Adipocyte (in vitro differentiated cells): ENCODE measurements at places on chromosomes 5 and 9.

- DNase-seq: no peak
These were observed 904.5 kb downstream of the NR2F1-AS1 start for GRCh38 chr5:92676215-92677165.

GRCh38 chr9:130276121-130276520 lies 10.6 kb downstream of the HMCN2 start:
- DNase-seq: no peak

DNA sequence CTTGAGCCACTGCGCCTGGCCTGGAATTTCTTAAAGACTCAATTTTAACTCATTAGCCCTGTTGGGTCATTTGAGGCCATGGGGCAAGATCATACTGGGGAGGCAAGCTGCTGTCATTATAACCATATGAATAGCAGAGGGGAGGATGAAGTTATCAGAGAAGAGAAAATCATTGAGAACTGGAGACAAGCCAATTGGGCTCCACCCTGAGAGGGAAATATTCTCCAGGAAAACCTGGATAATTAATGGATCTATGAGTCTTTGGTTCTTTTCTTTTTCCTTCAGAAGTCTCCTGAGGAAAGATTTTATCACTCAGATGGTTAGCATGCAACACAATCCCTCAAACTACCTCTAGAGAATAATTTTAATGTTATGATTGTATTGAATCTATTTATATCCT lies 569.6 kb upstream of the TUSC1 start:
- no peak for DNase-seq

- no peak for DNase-seq
These were observed 91.6 kb downstream of the ZNF462 start for GRCh38 chr9:106954558-106954957.

DNA sequence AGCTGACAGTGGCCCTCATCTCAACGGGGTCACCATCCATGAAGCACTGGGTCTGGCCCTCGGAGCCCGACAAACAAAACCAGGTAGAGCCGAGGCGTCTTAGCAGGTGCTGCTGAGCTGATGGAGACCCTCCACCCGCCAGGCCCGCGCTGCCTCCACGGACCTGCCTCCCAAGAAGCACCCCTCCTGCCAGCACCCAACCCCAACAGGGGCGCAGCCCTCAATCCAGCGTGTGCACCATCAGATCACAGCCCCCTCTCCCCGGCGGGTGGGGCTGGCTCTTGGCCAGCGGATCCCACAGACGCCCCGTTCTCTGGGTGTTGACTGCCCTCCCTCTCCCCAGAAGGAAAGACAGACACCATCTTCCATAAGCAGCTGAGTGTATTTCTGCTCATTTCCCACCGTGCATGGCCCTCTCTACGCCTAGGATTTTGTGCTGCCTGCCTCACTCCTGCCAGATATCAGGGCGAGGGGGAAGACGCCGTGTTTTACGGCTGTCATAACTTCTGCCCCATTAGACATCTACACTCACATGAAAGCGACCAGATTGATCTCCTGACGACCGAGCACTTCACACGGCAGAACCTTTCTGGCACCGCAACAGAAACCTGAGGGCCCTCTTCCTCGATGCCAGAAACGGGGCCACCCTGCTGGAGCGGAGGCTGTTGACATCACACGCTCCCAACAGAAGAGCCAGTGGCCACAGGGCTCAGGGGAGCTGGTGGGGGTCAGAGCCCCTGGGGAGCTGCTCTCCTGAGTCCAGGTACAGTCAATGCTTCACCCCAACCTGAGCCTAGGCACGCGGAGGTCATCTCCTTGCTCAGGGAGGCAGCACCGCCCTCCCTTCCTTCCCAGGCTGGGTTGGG lies 12.4 kb downstream of the NACC2 start:
- no peak for DNase-seq

- no peak for DNase-seq
These were observed 342.0 kb downstream of the MLLT3 start for GRCh38 chr9:20280330-20280729.

DNA sequence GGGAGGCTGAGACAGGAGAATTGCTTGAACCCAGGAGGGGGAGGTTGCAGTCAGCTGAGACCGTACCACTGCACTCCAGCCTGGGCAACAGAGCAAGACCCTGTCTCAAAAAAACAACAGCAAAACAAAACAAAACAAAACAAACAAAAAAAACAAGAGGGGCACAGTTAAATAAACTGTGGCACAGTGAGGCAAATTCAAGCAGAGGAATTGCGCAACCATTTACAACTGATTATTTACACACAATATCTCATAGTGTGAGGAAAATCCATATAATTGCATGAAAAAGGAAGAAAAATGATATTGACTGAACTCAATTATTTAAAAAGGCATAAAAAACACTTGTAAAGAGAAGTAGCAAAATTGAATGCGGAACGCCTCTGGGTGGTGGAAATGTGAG lies 161.5 kb downstream of the CRB2 start:
- DNase-seq: peak; percentile 49

DNA sequence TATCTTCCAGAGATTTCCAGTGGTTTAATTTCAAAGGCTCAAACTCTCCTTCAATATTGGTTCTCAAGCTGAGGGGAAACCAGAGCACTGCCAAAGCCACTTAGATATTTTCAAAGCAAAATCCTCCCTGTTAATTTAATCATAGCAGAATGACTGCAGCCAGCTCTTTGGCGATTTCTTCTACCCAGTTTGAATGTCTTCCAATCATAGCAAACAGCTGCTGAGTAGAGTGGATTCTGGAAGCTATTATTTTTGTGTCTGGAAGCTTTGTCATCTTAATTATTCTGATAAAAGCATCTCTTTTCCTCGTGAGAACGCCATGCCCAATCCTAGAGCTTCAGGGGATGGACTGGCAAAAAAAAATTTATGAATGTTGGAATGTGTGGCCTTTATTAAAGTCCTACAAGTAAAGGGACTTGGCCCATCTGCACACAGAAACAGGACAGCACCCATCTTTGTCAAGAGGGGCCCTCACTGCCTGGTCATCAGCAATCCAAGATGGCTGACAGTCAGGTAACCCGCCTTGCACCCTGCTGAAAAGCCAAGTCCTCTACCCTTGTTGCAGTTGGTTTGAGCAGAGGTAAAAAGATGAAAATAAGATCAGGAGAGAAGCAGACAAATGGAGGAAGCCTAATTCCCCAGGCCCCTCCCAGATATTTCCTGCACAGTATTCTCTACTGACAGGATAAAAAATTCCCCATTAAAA lies 125.1 kb downstream of the SUSD1 start:
- DNase-seq: peak; percentile 63

DNA sequence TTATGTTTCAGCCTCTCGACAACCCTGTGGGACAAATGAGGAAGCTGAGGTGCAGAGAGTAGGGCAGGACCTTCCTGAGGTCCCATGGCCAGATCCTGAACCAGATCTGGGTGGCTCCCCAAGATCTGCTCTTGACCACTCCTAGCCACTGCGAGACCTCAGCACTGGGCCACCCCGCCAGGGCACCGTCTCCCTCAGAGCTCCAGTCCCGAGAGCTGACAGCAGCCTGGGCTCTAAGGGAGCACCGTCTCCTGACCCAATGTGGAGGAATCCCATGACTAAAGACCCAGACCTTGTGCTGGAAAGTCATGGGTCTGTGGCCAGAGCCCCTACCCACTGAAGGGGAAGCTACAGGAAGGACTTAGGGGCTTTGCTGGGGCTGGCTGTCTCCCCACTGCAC lies 4.5 kb upstream of the LMX1B start:
- DNase-seq: no peak

DNA sequence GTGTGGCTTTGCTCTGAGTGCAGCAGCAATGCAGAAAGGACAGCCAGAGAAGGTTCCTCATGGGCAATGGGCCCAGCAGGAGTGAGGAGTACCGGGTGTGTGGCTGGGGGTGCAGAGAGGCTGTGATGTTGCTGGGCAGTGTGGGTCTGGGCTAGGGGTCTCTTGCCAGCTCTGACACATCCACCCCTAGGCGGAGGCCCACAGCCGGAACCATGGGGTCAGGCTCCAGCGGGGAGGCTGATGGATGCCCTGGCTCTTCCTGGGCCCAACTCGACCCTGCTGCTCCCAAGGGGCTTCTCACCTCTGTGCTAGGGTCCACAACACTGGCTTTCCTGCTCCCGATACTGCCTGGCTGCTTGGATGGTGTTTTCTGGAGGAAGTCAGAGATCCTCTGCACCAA lies 19.9 kb downstream of the TBC1D9B start:
- DNase-seq: no peak

- DNase-seq: no peak
These were observed 56.1 kb downstream of the KIAA1958 start for GRCh38 chr9:112542593-112543292.

DNA sequence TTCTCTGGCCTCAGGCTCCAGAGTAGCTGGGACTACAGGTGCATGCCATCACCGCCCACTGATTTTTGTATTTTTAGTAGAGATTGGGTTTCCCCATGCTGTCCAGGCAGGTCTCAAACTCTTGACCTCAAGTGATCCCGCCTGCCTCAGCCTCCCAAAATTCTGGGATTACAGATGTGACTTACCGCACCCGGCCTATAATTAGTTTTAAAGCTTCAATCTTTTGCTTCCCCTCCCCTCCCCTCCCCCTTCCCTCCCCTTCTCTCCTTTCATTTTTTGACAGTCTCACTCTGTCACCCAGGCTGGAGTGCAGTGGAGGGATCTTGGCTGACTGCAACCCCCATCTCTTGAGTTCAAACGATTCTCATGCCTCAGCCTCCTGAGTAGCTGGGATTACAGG lies 433.3 kb upstream of the EDIL3 start:
- DNase-seq: no peak

DNA sequence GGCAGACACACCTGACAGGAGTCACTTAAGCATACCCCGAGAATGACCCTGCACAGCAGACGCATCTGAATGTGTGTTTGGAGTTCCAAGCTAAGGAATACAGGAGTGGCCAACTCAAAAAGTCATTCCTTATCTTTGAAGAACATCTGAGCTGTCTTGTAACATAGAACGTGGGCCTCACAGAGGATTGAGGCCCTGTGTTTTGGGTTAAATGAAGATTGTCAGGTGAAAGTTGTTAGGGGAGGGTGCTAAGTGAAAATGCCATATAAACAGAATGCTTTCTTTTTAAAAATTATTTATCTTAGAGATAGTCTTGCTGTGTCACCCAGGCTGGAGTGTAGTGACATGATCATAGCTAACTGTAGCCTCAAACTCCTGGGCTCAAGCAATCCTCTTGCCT lies 100.9 kb downstream of the PIK3R1 start:
- DNase-seq: no peak

DNA sequence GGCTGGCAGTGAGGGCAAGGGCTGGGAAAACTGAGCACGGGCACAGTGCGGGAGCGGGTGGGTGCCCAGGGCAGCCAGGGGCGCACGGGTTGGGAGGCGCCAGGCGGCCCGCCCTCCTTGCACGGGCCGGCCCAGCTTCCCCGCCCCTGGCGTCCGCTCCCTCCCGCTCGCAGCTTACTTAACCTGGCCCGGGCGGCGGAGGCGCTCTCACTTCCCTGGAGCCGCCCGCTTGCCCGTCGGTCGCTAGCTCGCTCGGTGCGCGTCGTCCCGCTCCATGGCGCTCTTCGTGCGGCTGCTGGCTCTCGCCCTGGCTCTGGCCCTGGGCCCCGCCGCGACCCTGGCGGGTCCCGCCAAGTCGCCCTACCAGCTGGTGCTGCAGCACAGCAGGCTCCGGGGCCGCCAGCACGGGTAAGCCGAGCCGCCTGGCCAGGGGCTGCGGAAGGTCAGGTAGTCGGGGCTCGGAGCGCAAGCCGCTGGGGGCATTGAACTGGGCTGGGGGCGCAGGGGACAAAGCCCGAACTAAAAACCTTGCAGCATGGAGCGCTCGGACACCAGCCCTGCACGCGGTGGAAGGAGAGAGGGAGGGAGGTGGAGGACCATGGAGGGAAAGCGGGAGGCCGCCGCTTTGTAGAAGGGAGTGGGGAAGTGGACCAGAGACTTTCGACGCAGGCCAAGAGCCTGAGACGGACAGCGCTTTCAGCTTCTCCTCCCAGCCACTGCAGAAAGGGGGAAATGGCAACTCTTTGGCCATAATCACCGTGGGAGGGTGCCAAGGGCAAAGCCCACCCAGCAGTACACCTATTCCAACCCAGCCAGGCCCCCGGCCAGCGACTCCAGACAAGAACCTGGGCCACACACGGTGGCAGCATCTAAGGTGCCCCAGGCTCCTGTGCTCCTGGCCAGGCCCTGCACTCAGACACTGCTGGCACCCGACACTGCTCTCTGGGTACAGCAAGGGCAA lies at the start of gene TGFBI:
Gene TGFBI (plus strand): TSS at position 207 of the 961 bp plus-strand sequence. CDS start 68 bp downstream, at position 275.
- peak; percentile 88 for DNase-seq

DNA sequence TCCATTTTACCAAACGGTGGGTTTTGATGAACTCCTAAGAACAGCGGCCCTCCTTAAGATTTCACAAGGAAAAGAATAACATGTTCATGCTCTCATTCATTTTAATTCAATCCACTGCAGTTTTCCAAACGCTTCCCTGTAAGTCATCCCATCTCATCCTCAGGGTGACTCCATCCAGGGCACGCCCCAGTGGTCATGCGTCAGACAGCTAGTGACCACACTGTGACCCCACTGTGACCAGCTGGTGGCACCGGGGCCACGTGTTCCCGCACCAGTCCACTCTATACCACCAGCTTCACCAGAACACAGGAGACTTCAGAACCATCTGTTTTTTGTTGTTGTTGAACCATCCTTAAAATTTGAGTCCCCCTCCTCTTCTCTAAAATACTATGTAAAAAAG lies 14.3 kb downstream of the ATPSCKMT start:
- no peak for DNase-seq

- DNase-seq: no peak
These were observed 257.6 kb downstream of the FBXL7 start for GRCh38 chr5:15757619-15758018.

DNA sequence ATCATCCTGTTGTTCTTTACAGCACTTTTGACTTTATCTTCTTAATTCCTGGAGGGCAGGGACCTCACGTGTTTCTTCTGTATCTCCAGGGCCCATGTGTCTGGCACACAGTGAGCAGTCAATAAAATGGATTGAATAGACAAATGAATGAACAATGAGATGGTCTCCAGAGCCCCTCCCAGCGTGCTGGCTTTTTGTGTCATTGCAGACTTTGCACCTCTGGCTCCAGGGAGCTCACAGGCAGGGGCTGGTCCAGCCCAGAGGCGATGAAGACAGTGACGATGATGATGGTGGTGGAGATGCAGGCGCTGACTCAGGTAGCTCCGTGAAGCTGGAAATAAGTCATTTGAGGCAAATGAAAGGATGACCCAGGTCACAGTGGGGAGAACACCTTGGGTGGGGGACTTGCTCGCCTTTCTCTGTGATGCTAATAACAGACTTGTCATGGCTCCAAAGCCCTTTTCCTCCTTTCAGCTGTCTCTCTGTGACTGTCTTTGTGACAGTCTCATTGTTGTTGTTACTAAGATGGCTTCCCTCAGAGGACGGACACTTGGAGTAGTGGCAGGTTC lies 30.4 kb upstream of the FABP6 start:
- DNase-seq: no peak

DNA sequence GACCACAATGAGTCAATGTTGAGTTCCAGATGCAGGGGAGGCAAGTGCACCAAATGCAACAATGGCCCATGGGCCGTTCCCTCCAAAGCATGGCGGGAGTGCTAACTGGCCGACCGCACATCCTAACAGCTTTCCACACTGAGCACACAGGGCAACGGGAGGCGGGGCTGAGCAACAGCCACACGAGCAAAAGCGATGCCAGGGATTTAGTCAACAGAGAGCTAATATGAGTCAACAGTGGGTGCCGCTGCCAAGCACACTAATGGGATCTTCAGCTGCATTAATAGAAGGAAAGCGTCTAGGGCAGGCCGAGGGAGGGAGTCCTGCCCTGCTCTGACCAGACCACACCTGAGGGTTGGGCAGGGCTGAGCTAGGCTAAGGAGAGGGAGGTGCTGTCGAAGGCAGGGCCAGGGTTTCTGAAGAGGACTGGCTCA lies 4.6 kb downstream of the EPB41L4B start:
- DNase-seq: no peak

GRCh38 chr9:17166346-17166745 lies 31.5 kb downstream of the CNTLN start:
- no peak for DNase-seq

- DNase-seq: no peak
These were observed 7.6 kb upstream of the CAMSAP1 start for GRCh38 chr9:135914921-135915320.
